Tongue (tissue), 3 donors: ENCODE measurements at places on chromosomes 7 and 10.

DNA sequence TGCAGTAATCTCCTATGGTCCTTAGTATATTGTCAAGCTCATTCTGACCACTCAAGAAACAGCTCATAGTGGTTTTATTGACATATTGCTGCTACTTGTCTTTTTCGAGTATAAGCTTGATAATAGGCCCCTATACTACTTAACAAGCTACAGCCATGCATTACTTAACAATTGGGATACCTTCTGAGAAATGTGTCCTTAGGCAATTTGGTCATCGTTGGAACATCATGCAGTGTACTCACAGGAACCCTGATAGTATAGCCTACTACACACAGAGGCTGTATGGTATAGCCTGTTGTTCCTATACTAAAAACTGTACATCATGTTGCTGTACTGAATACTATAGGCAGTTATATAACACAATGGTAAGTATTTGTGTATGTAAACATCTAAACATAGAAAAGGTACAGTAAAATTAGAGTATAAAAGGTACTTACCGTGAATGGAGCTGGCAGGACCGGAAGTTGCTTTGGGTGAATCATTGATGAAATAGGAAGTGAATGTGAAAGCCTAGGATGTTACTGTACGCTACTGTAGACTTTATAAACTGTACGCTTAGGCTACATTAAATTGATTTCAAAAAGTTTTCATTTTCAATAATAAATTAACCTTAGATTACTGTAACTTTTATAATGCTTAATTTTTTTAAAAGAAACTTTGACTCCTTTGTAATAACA lies 160.9 kb downstream of the LRRC4 start:
- DNase-seq: no peak

DNA sequence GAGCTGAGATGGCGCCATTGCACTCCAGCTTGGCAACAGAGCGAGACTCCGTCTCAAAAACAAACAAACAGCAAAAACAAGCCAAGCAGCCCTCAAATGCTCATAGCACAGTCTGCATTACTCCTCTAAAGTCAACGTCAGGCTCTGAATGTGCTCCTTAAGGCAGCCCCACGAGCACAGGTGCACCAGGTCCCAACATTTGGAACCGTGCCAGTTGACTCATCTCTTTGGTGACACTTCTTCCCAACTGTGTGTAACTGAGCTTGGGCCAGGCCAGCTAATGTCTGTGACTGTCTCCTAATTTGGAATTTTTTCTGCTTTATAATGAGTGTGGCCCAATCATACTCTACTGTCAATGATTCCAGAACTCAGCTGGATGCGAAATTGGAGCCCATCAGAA lies 66.3 kb upstream of the EFCAB10 start:
- no peak for DNase-seq

DNA sequence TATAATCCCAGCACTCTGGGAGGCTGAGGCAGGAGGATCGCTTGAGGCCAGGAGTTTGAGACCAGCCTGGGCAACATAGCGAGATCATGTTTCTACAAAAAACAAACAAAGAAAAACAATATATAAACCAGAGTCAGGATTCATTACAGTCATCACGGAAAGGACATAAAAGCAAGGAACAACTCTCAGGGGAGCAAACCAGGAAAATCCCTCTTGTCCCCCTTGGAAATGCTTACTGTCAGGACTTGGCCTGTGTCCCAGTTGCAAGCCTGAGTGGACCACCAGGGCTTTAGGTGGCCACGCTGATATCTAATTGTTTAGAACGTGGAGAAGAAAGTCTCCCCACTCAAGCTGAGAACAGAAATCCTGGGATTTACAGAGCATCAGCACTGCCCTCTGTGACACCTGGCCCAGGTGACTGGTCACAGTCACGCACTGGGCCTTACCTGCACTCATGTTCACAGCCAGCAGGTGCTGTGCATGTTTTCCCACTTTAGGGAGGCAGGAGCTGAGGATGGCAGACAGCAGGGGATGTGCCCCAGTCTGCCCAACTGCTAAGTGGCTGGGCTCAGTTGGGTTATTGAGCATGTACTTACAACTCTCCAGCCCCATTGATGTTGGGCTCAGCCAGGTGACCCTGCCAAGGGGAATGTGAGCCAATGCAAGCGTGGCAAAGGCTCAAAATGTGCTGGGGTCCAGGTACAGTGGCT lies 60.9 kb downstream of the TMEM130 start:
- DNase-seq: no peak

GRCh38 chr10:6164271-6165095 lies 38.2 kb upstream of the PFKFB3 start:
- no peak for DNase-seq

DNA sequence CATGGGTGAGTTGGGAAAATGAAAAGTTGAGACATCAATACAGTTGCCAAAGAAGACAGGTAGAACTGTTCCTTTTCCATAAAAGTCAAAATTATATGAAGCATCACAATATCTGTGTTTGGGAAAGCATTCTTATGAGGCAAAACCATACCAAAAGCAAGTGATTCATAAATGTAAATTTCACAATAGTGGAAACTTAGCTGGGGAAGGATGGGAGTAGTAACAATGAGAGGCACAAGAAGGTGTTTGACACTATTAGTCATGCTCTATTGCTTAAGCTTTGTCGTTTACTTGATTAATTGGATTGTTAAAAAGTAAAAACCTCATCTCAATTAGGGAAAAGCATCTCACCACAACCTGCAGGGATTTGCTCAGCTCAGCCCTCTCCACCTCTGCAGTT lies 240.2 kb downstream of the C7orf25 start:
- no peak for DNase-seq

DNA sequence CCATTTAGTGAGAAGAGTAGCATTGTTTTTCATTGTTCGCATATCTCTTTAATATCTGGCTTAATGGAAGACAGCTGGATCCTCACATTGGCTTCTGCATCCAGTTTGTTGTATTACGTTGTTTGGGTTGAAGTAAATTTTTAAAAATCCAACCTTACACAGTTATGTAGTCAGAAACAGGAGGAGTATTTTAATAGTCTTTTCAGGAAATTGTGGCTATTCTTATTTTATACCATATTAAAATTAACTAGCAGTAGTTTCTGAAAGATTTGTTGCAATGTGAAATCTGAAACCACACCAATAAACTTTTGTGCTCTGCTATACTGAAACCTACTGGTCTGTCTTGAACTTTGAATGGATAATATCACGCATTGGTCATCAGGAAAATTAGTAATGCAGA lies 27.9 kb downstream of the MYPN start:
- peak; percentile 34 for DNase-seq

DNA sequence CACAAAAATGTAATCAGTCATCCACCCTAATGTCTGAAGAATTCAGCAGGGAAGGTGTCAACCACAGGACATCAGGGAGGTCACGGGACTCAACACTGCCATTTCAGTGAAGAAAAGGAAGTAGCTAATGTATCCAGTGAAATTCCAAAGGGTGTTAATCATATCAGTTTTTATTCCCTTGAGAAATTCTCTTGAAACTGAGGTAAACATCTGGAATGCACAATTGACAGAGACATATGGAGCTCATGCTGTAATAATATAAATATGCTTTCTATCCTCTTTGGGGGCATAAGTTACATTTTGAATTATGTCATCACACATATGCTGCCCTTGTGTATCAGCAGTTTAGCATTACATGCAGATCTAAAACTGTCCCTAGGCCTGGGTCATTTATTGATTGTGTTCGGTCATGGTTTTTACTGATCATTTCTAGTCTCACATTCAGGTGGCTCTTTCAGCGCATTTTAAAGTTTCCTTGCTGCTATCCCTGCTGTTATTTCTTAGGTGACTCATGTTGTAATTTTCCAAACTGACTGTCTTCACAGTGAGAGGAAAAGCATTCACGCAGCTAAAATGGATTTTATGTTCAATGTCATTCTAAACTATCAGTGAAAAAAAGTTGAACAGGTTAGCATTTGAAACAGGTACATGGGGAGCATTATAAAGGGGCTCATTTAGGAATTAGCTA lies 273.9 kb downstream of the TSPAN12 start:
- DNase-seq: peak; percentile 35

GRCh38 chr7:147311336-147311735 lies 1194.7 kb downstream of the CNTNAP2 start:
- DNase-seq: no peak

DNA sequence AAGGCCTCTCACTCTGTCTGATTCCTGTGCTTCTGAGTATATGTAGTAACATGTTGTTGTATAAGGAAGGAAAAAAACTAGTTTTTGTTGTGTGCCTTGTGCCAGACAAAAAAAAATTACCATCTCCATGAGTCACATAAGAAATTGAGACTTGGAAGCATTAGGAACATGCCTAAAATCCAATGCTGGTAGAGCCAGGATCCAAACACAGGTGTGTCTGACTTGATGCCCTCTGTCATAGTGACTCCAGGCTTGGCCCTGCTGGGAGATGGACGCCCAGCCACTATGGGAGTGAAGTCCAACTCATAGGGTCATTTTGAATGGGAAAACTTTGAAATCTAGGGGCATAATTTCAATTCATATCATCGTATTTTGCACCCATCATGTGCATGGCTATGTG lies 38.0 kb downstream of the PYROXD2 start:
- DNase-seq: no peak

DNA sequence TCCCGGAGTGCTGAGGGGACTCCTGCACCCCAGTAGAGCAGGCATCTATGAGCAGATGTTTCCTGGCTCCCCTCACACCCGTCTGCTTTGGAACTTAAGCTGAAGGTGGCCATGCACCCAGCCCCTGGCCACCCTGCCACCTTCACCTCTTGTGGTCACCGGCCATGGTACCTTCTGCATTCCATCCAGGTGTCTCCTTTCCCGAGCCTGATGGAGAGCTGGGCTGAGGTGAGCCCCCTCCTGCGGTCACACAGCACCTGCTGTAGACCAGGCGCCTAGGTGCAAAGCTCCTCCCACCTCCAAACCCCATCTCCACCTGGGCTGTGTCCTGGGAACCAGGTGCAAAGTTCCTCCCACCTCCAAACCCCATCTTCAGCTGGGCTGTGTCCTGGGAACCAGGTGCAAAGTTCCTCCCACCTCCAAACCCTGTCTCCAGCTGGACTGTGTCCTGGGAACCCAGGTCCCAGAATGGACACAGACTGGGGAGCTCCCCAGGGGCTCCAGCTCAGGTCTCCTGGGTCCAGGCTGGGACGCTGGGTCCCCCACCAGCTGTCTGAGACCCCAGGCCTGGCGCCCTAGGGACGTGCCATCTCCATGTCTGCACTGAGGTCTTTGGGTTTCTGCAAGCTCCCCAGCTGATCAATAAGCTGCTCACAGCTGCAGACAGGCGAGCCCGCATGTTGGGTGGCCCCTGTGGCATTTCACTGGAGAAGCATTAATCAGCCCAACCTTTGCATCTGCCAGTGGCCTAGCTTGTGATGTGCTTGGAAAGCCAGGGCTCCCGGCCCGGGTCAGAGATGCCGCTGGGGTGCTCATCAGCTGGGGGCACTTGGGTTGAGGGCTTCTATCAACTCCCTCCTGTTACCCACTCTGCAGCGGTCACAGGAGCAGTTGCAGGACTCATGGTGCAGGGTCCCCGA lies 61.2 kb upstream of the INPP5A start:
- no peak for DNase-seq

GRCh38 chr7:139813151-139813550 lies 15.9 kb upstream of the TBXAS1 start:
- no peak for DNase-seq

DNA sequence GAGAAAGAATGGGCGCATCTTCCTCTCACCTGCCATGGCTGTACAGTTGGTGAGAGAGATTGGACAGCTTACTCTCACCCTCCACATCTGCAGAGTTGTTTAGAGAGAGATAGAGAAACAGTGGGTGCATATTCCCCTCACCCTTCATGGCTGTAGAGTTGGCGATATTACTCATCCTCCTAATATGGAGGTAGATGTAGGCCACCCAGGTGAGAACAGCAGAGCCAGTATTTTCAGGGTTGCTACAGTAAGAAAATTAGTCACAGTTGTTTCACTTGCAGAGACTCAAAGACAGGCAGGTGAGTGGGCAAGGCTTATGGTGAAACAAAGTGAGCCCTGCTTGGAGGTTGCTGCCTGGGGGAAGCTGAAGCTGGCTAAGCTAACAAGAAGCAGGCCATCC lies 65.0 kb upstream of the PFKP start:
- no peak for DNase-seq

DNA sequence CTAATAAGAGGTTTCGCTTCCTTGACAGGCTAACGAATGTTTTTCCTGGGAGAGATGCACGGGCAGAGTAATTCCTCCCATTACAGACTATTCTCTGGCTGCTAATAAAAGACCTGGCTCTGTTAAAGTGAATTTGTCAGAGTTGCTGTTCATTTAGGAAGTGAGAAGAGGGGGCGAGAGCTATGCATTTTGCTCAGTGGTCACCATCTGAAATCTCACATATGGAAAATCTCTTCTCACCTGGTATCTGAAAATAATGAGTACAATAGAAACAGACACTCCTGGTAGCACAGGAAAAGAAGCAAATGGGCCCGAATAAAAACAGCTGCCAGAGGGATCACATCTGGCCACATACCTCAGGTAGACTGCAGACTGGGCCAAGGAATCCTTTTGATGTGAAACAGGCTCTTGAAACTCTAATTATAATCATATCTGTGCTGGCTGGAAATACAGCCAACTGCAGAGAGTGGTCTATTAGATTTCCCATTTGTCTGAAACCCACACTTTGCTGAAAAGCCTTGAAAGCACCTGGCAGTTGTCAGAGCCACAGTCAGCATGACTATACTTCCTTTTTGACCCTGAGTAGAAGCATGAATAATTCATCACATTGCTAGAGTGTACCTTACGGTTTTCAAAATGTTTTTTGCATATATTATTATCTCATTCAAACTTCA lies 33.6 kb downstream of the AOAH start:
- DNase-seq: peak; percentile 28

DNA sequence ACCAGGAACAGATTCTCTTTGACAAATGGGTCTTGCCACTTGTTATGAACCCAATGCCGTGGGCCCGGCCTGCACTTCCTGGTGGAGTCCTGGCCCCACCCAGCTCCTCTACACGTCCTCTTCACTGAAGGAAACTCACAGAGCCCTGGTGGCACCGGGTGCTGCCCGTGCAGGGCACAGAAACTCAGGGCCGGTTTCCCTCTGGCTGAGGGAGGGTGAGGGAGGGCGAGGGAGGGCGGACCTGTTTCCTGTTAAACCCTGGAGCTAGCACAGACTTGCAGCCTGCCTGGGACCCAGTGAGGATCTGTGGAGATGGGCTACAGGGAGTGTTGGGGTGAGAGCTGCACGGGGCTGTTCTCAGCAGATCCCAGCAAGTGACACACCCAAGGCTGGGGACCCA lies 596.3 kb downstream of the PTPRN2 start:
- no peak for DNase-seq

DNA sequence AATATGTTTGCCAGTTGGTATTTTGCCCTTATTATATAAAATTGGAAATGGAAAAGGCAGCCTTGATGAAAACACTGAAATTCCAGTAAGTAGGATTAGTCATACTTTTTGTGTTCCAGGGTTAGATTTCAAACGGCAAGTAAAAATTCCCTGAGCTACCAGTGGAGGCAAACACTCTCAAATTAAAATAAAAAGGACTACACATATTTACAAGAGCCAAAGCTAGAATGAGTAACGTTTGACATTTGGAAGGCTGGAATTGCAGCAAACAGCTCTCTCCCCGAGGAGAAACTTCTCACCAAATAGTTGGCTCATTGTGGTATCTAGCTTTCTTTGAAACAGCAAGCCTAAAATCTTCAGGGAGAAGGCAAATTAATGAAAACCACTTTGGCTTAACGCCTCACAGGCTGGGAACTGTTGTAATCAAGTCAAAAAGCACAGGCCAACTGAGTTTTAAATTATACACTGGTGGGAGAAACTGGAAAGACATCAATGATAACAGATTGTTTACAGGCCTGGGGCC lies 288.4 kb downstream of the SNX13 start:
- DNase-seq: peak; percentile 87

GRCh38 chr7:55081068-55081467 lies 62.3 kb downstream of the EGFR start:
- DNase-seq: no peak
